ENCODE measurements at places on chromosomes 6 and 20. TPM values are rescaled to one million over a fixed set of nuclear protein-coding genes. Genes with fewer than 3 reads are reported as not detected.
A peak's percentile ranks its signal among the peaks of the same experiment; 100 is the strongest.

The ANGPT4 gene
- not detected for polyA plus RNA-seq

DNA sequence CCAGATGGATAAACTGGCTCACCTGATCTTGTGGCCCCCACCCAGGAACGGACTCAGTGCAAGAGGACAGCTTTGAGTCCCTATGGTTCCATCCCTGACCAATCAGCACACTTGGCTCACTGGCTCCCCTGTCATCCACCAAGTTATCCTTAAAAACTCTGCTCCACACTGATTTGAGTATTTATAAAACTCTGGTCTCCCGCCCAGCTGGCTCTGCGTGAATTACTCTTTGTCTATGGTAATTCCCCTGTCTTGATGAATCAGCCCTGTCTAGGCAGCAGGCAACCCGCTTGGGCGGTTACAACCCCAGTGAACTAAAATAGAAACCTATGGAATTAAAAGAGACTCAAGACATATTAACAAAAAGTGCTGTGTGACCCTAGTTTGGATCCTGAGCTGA, 38.1 kb upstream of the CD83 start:
- no peak for DNase-seq

The SLC22A7 gene
- polyA plus RNA-seq, result not detected

The RXRB gene
- 67.9 TPM for polyA plus RNA-seq

DNA sequence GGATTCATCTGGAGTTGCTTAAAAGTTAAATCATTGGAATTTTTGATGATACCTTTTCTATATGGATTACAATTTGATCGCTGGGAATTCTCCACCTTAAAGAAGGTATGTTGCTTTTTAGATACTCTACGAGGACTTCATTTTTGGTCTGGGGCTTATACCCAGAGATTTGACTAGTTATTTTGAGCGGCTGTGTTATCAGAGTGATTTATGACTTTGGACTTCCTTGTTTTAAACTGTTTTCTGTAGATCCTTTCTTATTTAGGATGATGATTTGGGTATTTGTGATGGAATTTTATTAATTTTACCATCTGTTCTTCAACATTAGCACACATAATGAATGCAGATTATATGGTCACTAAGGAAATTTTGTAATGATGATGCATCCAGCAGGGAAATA, 75.2 kb downstream of the SOX4 start:
- DNase-seq, result no peak

GRCh38 chr6:5471044-5471443, 209.7 kb downstream of the FARS2 start:
- DNase-seq, result no peak

DNA sequence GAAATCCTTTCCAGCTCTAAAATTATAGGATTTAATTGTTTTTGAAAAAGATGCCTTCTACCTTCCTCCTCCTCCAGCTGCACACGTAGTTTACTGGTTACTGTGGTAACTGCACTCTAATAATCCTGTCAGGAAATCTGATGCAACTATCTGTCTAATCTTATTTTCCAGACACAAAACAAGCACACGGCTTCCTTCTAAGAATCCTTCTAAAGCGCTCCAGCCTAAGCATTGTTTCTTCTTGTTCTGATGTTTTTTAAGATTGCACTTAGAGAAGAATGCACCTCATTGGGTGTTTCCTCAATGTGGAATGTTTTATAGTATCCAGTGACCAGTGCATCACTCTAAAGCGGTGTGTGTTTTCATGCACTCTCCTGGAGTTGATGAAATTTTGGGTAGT, 63.6 kb downstream of the CARMIL1 start:
- DNase-seq, result peak; percentile 41

GRCh38 chr6:110534731-110535492, 58.5 kb upstream of the SLC22A16 start:
- no peak for DNase-seq
